Activated CD4-positive, alpha-beta T cell treated with anti-CD3 and anti-CD28 coated beads for 48 hours (primary cell): ENCODE measurements at places on chromosomes 7 and 10.

- DNase-seq: peak; percentile 56
These were observed 13.1 kb upstream of the ZMIZ2 start for GRCh38 chr7:44735403-44736165.

DNA sequence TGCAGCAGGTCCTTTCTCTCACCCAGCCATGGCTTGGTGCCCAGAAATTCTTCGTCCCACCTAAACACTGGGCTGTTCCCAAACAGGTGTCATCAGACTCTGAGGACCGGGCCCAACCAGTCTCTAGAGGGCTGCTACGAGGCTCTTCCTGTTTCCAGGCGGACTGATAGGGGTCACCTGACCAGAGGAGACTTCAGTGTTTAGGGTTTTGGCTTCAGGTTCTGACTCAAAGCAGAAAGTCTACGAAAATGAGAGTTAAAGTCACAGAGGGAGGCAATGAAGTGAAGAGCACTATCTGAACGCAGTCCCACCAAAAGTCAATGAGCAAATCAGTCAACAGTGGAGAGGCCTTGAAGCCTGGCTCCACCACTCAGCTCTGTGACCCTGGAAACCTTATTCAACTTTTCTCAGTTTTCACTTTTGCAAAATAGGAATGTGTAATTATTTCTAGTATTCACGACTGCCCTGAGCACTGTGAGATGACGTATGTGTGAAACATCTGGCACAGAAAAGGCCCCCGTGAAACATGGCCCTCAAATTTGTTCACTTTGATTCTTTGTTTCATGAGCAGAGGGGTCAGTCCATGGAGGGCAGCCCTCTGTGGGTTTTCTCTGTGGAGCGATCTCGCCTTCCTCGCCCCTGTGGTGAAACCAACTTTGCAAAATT is 189.9 kb upstream of the PDE1C start:
- DNase-seq: no peak

DNA sequence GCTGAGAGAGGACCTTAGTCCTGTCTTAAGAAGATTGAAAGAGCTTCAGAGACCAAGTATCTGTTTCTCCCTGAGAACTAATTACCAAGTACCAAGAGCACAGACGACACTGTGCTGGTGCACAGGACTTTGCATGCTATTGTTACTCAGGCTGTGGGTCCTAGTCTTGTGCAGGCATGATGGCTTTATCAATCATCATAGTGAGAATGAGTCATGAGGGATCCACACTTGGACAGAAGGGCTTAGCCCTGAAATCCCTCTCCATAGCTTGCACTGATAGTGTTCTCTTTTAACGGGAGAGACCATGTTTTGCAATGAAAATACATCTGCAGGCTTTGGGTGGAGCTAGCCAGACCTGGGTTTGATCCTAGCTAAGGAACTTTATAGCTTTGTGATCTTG is 93.3 kb downstream of the SORCS3 start:
- no peak for DNase-seq

- DNase-seq: no peak
These were observed 19.1 kb downstream of the LMTK2 start for GRCh38 chr7:98125759-98126158.

- no peak for DNase-seq
These were observed 721.2 kb downstream of the XPNPEP1 start for GRCh38 chr10:109202111-109202510.

DNA sequence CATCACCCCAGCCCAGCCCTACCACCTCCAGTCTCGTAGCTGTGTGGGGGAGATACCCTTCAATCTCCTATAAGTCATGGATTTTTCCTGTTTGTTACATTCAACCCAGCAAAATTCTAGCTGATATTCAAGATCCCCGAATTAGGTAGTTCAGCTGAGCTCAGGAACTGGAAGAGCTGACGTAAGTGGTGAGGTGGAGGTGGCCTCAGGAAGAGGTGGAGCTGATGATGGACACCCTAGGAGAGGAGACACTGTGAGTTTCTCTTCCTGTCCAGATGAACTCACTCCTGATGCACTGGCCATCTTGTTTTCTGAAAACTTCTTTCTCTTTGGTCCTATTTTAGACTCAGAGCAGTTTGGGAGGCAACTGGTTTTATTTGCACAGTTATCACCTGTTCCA is 90.5 kb upstream of the PITRM1 start:
- DNase-seq: no peak

GRCh38 chr10:62333135-62333889 is 40.9 kb upstream of the ZNF365 start:
- no peak for DNase-seq

GRCh38 chr10:60536529-60537114 is 146.9 kb upstream of the ANK3 start:
- DNase-seq: peak; percentile 36

- DNase-seq: no peak
These were observed 79.5 kb downstream of the CUX1 start for GRCh38 chr7:101896941-101897340.

DNA sequence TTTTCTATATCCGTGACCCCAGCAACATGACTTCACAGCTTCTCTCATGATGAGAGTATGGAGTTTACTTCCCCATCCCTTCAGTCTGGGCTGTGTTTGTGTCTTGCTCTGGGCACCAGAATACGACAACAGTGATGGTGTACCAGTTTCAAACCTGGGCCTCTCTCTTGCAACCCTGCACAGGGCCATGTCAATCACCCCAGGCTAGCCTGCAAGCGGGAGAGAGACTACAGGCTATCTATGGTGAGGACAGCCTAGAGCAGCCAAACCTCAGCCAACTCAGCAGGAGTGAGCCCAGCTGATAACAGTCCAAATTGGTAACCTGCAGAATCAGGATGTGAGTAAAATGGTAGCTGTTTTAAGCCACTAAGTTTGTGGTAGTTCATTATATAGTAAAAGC is 235.8 kb downstream of the CHCHD3 start:
- DNase-seq: no peak

DNA sequence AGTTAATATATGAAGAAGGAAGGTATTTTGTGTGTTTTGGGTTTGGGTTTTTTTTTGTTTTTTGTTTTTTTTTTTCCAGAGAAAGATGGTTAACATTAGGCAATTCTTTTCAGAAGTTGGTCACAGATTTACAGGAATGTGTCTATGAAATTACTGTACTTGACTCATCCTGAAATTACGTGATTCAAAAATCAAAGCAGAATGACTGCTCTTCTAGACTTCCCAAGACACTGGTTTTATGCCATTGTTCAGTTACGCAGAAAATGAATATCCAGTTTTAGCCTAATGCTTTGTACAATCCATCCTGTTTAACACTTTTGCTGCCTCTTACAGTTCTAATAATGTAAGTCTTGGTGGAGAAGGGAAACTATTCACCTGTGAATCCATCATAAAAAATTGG is 39.7 kb upstream of the CELF2 start:
- no peak for DNase-seq

- no peak for DNase-seq
These were observed 2.9 kb upstream of the ZNF467 start for GRCh38 chr7:149776289-149776688.

- DNase-seq: no peak
These were observed 195.0 kb downstream of the CALN1 start for GRCh38 chr7:72217151-72217550.

- DNase-seq: no peak
These were observed 3.2 kb downstream of the VCL start for GRCh38 chr10:74000892-74001669.

DNA sequence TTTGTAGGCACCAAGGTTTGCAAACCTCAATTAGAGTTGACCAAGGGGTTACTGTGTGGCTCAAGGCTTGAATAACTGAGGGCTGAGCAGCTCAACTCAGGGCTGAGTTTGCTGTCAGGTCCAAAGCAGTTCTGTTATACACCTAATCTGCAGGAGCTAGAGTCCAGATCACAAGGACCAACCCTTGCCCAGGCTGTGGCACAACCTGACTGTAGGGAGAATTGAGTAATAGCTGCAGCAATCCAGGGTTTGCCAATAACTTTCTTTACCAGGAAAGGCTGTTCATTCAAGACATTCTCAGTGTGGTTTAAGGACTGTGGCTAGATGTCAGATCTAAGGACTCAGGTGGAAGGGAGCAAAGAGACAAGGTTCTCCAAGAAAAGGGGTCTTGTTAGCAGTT is 115.6 kb upstream of the IMMP2L start:
- no peak for DNase-seq

GRCh38 chr7:6502886-6503285 is 48.4 kb downstream of the GRID2IP start:
- no peak for DNase-seq

DNA sequence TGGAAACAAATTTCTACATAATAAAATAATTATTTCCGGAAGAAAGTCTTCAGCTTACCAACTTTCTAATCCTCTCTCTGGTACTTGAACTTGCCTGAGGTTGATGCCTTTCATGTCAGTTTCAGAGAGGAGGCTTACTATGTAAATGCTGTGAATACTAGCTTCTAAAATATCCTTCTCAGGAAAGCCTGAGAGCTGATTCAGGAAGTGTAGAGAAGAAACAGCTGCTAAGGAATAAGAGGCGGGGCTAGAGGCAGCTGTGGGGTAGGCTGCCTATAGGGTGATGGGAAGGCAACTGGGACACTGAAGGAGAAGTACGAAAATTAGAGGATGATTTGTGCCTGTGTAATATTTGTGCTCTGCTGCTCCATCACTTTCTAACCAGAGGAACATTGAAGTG is 69.3 kb downstream of the AVL9 start:
- DNase-seq: no peak

- DNase-seq: peak; percentile 79
These were observed 55.5 kb downstream of the SYPL1 start for GRCh38 chr7:106056513-106057203.

DNA sequence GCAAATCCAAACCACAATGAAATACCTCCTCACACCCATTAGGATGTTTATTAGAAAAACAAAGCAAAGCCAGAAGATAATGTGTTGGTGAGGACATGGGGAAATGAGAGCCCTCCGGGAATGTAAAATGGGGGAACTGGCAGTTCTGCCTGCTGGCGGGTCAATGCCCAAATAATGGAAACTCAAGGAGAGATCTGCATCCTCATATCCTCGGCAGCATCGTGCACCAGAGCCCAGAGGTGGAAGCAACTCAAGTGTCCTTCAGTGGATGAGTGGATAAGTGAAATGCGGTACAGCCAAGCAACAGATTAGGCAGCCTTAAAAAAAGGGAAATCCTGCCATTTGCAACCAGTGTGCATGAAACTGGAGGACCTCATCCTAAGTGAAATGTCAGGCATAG is 325.2 kb downstream of the WDR37 start:
- DNase-seq: no peak

- peak; percentile 40 for DNase-seq
These were observed at the start of gene CFAP46 for GRCh38 chr10:132942101-132943057. Gene CFAP46, minus strand, starts transcription at chr10:132942570. Its CDS starts 86 bp downstream, at chr10:132942484.

DNA sequence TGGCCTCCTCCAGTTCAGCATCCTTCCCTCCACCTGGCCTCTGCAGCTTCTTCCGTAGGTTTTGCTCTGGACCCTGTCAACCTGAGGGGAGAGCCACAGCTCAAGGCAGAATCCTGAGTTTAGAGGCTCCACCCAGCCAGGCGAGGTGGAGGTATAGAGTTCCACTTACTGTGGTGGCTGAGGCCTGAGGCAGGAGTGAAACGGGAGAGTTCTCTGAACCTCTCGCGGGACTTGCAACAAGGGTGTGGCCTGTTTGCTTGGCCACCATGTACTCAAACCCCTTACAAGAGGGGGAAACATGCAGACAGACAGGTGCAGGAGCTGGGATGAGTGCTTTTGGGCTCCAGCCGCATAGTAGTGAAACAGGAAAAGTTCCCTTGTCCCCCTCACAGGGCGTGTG is 154.0 kb upstream of the C7orf33 start:
- no peak for DNase-seq

- no peak for DNase-seq
These were observed 188.6 kb downstream of the ELFN1 start for GRCh38 chr7:1858435-1859265.

- DNase-seq: peak; percentile 74
These were observed 9.1 kb upstream of the ZYX start for GRCh38 chr7:143372070-143372469.

DNA sequence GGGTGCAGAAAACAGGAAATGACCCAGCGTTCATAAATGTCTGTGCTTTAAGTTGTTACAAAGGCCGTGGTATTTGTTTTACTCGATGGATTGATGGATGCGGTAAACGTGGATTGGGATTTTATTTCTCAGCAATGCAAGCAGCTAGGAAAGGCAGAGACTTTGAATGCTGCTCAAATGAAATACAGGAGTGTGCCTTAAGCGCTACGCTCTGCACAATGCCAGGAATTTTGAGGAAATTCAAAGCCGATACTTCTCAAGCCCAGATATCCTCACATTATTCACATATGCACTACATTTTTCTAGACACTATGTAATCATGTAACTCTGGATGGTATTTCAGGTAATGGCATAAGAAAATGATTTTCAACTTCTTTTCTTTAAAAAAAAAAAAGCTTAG is 514.3 kb upstream of the ADARB2 start:
- DNase-seq: no peak

GRCh38 chr10:8133146-8133545 is 78.7 kb downstream of the GATA3 start:
- peak; percentile 73 for DNase-seq

DNA sequence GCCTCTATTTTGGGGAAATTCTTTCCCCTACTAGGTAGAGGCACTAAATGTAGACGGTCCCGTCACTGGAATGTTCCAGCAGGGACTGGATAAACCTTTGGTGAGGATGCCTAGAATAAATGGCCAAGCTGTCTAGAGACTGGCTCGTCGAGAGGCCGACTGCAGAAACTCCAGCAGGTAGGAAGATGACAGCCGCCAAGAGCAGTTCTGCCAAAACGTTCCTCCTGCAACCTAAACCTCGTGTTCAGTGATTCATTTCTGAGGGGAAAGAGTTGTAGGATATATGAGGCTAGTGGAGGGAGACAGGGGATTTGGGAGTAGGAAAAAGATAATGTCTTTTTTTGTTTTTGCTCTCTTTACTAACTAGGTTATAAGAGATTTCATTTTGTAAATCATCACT is 184.7 kb upstream of the GDF10 start:
- no peak for DNase-seq

- DNase-seq: no peak
These were observed 61.9 kb upstream of the NKX6-2 start for GRCh38 chr10:132847856-132848255.

- no peak for DNase-seq
These were observed 11.9 kb upstream of the TEX36 start for GRCh38 chr10:125694883-125695282.
